Spinal cord (tissue), 10 donors: ENCODE measurements at places on chromosomes 12 and 14.

DNA sequence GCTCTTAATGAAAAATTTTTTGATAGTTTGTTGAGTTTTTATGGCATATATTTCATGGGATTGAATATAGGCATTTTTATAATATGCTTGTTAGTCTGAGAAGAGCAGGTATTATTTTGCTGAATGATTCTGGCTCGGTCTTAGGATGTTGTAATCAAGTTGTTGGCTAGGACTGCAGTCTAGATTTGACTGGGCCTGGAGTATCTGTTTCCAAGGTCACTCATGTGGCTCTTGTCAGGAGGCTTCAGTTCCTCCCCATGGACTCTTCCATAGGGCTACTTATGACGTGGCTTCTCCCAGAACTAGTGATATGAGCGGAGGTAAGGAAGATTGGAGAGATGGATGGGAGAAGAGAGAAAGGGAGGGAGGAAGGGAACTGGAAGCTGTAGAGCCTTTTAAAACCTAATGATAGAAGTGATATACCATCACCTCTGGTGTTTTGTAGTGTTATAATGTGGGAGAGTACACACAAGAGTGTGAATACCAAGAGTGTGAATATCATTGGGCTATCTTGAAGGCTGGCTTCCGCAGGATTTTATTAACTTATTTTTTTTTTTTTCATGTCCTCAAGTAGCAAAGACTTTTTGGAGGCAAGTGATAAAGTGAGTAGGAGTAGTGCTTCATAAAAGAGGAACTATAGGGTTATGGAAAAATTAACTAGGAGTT, 4.4 kb downstream of the MNAT1 start:
- DNase-seq = no peak

- DNase-seq = no peak
Observed at GRCh38 chr12:20154052-20154451, 214.3 kb upstream of the PDE3A start.

DNA sequence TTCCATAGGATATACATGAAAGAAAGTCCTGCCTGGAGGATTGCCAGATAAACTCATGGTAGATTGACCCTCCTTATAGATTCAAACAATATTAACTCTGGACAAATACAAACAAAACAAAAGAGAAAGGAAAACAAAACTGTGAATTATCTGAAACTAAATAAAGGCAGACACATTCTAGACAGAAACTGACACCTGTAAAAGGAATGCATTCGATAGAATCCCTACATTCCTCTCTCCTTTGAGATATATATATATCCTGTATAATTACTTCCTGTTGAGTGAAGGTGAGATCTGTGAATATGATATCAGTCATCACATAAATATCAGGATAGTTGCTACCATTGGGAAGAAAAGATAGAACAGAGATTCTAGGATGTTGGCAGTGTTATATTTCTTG, 948.4 kb upstream of the ATXN7L3B start:
- no peak for DNase-seq

- no peak for DNase-seq
Observed at GRCh38 chr14:48008646-48009045, 333.2 kb upstream of the MDGA2 start.

- no peak for DNase-seq
Observed at GRCh38 chr12:97093187-97093683, 186.2 kb downstream of the NEDD1 start.

DNA sequence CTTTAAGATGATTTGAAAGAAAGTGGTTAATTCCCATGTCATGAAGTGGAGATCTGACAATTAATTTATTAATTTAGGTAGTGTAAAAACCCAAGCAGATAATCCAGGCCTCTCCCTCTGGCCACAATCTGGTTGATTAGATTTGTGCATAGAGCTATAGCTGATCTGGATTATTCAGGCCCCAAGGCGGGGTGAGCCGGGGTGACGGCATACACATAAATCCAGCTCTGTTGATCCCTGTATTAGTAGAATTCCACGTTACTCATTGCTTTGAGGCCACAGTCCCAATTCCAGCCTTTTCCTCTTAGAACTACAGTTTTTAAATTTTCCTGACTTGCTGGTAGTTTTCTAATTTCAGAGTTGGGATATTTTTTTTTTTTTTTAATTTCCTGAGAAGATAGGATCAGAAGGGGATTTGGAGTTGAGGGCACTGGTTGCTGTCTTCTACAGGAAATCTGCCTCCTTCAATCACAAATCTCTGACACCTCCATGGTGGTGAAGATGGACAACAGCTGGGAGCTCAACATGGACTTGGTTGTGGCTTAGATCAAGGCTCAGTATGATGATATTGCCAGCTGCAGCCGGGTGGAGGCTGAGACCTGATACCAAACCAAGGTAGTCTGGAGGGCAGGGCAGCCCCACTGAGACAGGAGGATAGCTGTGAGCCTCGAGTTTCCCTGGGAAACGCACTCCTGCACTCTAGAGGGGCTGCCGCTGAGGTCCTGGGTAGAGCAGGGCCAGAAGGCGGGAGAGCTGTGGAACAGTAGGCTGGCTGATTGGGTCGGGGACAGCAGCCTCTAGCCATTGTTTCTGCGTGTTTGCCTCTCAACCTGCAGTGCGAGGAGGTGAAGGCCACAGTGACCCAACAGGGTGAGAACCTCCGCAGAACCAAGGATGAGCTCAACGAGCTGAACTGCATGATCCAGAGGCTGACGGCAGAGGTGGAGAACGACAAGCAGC, 19.4 kb downstream of the KRT85 start:
- no peak for DNase-seq

- DNase-seq = peak; percentile 35
Observed at GRCh38 chr14:77612011-77612620, 4.3 kb downstream of the SPTLC2 start.

GRCh38 chr14:71331403-71331802, 424.1 kb downstream of the PCNX1 start:
- no peak for DNase-seq

DNA sequence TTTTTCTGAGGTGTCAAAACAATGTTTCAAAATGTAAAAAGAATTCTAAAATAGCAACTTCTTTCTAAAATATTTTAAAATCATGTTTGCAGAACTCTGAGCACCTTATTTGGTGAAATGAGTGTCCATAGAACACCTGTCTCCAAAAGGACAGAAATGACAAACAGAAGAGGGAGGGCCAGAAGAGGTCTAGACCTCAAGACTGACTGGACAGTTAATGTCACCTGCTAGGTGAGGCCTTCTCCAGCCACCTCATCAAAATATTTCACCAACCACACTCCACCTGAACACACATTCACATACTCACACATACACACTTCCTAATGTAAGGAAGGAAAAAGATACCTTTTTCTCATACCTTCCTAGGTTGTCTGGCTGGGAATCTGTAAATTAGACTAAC, 147.8 kb upstream of the PLEKHA5 start:
- no peak for DNase-seq

DNA sequence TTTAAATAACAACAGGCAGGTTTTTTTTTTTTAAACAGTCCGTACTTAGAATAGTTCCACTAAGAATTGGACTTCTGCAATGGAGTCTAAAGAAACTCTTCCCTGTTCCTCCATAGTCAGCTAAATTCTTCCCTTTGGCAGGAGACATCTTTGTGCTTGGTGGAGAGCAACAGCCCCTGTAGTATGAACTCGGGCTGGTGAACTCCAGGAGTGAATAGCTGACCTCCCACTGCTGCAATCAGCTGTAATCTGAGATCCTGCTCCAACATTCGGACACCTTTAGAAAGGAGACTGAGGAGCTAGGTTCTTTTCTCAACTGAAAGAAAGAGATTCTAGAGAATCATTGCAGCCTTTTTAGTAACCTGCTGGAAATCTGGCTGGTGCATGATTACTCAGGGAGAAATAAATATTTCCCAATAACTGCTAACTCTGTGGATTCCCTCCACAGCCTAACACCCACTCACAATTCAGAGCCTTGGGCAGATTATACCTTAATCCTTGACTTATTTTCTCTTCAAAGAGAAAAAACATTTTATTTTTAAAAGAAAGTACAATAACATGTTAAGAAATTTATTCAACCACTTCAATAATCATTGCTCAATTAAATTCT, 25.6 kb upstream of the DBX2 start:
- no peak for DNase-seq

DNA sequence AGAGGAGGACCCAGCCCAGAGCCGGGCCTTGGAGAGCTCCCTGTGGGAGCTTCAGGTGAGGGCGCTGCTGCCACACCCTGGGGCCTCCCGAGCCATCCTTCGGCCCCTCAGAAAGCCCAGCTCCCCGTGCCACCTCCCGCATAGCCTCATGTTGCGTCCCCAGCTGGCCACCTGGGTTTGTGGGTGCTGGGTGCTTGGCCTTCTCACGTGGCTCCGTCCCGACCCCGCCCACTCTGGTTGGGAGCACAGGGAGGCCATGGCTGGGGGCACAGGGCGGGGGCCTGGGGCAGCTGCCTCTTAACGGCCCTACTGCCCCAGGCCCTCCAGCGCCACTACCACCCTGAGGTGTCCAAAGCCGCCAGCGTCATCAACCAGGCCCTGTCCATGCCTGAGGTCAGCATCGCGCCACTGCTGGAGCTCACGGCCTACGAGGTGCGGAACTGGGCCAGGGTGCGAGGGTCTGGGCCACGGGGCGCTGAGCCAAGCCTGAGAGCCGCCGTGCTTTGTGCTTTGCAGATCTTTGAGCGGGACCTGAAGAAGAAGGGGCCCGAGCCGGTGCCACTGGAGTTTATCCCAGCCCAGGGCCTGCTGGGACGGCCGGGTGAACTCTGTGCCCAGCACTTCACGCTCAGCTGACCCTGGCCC, 7.6 kb downstream of the NOC4L start:
- no peak for DNase-seq

GRCh38 chr12:78865516-78865915, 942 bp downstream of the SYT1 start:
- no peak for DNase-seq

DNA sequence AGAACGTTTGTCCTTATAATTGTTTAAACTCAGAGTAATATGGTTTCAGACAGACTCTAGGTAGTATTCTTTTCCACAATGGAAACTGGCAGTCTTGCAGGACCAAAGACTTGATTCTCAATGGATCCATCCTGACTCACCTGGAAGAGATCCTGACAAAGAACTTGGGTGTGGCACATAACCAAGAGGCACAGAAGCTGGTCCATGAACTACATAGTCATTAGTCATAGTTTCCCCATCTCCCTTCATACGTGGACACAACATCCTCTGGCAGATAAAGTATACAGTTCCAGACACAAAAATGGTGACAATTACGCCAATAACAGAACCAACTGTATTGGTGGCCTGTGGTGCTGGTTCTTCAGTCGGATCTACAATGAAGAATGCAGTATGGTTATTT, 55.8 kb downstream of the BCL2L14 start:
- DNase-seq = no peak

- no peak for DNase-seq
Observed at GRCh38 chr14:72528059-72528862, 365.6 kb downstream of the DPF3 start.

- peak; percentile 33 for DNase-seq
Observed at GRCh38 chr12:100267603-100268281, 765 bp downstream of the SCYL2 start.

- no peak for DNase-seq
Observed at GRCh38 chr12:19800884-19801283, 361.6 kb downstream of the AEBP2 start.

GRCh38 chr14:96929950-96930349, 132.8 kb downstream of the VRK1 start:
- no peak for DNase-seq

DNA sequence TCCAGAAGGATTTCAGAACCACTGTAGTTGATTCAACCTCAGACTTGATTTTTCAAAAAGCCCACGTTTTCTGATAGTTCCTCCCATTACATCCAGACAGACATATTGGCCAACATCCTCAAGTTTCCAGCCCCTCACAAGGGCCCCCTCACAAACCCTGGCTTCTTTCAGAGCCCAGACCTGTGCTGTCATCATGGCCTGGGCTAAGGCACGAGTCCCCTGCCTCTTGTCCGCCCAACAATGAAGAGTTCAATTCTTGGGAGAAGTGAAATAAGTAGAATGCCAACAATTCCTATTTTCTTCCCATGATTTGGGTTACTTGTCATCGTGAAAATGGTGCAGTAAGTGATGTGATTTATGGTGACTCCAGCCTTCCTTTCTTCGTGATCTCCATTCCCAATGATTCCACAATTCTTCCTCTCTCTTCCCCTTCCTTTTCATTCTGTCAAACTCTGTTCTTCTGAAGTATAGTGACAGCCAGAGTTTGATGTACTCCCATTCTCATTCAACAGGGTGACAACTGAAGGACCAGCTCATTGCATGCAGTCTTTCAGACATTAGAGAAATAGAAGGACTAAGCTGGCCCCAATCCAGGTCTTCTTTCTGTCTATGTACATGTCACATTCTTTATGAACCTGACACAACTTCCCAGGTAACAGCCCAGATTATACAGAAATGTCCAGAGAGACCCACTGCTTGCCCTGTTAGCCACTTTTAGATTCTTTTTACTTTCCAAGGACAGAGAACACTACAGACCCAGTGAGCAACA, 29.2 kb downstream of the SPTB start:
- peak; percentile 79 for DNase-seq

GRCh38 chr14:59347511-59347900, 117.7 kb downstream of the GPR135 start:
- no peak for DNase-seq

GRCh38 chr14:41899416-41899815, 292.7 kb downstream of the LRFN5 start:
- peak; percentile 12 for DNase-seq

- DNase-seq = no peak
Observed at GRCh38 chr12:109890620-109891170, 9.4 kb upstream of the TCHP start.

- no peak for DNase-seq
Observed at GRCh38 chr12:21456291-21456780, 18.9 kb downstream of the PYROXD1 start.

GRCh38 chr14:88196116-88196890, 126.8 kb downstream of the KCNK10 start:
- DNase-seq = no peak

- DNase-seq = no peak
Observed at GRCh38 chr12:53484686-53485575, 14.3 kb downstream of the MAP3K12 start.

GRCh38 chr14:104898195-104898558, 26.5 kb upstream of the PLD4 start:
- DNase-seq = no peak

- no peak for DNase-seq
Observed at GRCh38 chr14:40629144-40629543, 977.5 kb upstream of the LRFN5 start.

GRCh38 chr12:44777044-44777443, 99.1 kb downstream of the NELL2 start:
- DNase-seq = no peak

DNA sequence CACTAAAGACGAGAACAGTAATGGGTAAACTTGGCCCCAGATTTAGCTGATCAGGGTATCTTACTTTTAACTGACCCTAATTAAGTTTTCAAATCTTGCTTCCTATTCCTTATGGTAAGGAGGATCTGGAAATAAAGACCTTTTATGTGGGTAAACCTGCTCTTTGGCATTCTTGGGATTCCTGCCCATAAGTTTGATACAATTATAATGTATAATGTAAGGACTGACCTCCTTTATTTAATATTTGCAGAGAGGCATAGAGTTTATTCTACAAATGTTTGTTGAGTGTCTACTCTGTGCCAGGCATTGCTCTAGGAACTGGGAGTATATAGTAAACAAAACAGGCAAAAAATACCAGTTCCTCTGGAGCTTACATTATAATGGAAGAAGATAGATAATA, 4.4 kb upstream of the PRDM4 start:
- DNase-seq = no peak

- no peak for DNase-seq
Observed at GRCh38 chr12:114662512-114663177, 21.3 kb downstream of the TBX3 start.

GRCh38 chr12:452667-453210, 7.0 kb upstream of the B4GALNT3 start:
- no peak for DNase-seq
